Activated naive CD4-positive, alpha-beta T cell treated with Interleukin-2 at 50 U/mL for 16 hours (primary cell): ENCODE measurements at places on chromosomes 12 and 14.

DNA sequence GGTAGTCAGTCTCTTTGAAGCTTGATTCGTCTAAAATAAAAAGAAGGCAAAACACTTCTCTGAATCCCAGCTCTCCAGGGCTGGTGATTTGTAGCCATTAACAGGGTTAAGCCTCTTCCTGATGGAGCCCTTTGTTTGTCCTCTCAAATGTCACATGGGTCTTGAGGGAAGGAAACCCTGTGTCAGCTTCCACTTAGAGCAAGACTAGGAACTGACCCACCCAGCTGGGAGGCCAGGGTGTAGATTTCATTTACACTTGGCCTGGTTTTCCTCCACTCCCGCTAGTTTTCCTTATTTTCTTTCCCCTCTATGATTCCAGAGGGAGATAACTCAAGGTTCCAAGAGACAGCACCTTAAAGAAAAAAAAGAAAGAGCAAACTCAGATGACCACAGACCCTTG is 230.5 kb upstream of the EGLN3 start:
- no peak for DNase-seq

DNA sequence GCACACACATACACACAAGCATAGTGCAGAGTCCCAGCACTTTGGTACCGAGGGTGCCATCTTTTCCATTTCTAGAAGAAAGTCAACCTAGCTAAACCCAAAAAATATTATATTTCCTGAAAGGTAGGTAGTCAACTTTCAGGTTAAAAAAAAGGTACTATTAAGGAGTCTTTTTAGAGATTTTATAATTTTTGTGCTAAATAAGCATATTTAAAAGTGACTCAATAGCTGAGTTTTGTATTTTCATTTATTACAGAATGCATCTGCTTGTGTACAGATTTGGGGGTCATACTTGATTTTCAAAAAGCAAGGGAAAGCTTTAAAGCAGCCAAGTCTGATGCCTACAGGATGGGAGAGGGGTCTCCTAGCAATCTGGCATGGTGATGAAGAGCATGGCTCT is 34.6 kb downstream of the DCAF5 start:
- DNase-seq: no peak

GRCh38 chr12:129404556-129404955 is 499.3 kb downstream of the TMEM132D start:
- DNase-seq: no peak

DNA sequence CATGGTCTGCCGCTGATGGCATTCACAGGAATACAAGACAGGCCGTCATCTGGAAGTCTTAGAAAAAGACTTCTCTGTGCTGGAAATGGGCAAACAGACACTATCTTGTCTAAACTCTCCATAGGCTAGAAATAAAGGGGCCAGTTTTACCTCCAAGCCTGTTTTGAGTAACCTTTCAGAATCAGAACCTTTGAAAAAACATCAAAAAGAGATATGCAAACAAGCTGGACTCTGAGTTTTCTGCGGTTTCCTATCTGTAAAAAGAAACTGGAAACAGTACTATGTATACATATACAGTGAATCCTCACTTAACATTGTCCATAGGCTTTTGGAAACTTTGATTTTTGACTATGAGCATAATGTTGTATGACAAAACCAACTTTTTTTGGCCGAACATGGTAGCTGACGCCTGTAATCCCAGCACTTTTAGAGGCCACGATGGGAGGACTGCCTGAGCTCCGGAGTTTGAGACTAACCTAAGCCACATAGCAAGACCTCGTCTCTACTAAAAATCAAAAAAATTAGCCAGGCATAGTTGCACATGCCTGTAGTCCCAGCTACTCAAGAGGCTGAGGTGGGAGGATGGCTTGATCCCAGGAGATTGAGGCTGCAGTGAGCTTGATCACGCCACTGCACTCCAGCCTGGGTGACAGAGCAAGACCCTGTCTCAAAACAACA is 92.9 kb upstream of the MAX start:
- no peak for DNase-seq

DNA sequence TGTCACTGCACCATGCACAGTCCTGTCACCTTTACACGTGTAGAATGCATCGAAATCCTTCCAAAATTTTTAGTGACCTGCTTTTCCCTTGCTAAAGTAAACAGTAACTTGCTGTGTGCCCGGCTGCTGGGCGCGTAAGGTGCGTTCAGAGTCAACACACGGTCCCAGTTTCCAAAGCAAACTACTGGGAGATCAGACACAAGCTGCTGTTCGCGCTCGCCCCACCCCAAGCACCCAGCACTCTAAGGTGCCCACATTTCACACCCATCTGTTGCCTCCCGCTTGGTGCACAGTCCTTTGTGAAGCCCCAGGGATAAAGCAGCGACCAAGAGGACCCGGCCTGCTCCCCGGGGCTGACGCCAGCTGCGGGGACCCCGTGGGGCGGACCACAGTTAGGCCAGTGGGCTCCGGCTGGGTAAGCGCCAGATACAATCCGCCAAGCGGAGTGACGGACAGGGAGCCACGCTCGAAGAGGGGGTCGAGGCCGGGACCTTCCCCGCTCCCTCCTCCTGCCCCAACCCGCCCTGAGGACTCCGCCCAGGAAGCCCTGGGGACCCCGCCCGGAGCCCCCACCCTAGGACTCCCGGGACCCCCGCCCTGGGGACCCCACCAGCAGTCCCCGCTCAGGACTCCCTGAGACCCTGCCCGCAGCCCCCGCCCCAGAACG is 633 bp downstream of the STX2 start:
- peak; percentile 24 for DNase-seq

GRCh38 chr12:58608711-58609110 is 311.6 kb downstream of the LRIG3 start:
- DNase-seq: no peak

- no peak for DNase-seq
Measured at GRCh38 chr12:1607940-1608712, 13.7 kb upstream of the FBXL14 start.

DNA sequence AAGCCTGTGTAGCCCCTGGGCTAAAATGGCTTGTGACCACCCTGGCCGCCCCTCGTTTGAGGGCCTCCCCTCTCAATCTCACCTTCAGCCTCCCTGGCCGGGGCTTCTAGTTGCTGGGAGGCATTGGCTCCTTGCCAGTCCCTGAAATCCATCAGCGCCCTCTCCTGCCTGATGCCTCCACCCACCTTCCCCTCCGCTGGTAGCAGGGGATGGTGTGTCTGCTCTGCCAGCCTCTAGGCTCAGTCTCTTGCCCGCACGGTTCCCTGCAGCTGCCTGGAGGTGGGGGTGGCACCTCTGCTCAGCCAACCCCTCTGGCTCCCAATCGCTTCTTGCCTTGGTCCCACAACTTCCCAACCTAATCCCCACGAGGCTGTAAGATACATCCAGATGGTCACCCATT is 167.9 kb downstream of the PHETA1 start:
- DNase-seq: no peak

DNA sequence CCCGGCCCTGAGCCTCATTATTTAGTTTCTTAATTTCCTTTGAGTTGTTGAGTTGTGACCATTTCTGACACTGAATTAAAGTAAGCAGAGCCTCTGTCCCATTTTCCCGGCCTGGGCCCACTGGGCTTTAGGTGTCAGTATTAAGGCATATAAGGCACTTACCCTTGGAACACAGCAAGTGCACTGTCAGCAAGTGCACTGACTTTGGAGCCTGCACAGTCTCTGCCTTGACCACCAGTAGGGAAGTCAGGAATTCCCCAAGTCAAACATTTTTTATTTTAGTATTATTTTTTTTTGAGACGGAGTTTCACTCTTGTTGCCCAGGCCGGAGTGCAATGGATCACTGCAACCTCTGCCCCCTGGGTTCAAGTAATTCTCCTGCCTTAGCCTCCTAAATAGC is 56.6 kb downstream of the MAX start:
- no peak for DNase-seq

DNA sequence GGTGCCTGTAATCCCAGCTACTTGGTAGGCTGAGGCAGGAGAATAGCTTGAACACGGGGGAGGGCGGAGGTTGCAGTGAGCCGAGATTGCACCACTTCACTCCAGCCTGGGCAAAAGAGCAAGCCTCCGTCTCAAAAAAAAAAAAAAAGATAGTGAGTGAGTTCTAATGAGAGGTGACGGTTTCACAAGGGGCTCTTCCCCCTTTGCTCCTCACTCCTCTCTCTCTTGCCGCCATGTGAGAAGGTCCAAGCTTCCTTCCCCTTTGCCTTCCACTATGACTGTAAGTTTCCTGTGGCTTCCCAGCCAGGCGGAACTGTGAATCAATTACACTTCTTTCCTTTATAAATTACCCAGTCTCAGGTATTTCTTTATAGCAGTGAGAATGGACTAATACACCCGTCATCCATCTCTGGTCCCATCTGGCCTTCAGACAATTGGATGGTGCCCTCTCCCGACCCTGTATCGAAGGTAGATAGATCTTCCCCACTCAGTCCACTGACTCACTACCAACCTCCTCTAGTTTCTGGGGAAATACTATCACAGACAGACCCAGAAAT is 27.0 kb upstream of the RCOR1 start:
- no peak for DNase-seq

DNA sequence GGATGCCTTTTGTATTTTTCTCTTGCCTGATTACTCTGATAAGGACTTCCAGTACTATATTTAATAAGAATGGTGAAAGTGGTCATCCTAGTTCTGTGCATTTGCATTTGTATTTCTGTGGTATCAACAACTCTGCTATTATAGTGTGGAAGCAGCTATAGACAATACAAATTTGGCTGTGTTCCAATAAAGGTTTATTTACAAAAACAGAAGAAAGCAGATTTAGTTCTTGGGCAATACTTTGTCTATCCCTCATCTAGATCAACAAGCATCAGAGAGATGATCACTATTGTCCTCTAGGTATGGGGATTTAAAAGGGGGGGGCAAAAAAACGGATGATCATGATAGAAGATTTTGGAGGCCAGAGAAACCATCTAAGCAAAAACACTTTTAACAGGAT is 19.1 kb upstream of the BTG1 start:
- no peak for DNase-seq

DNA sequence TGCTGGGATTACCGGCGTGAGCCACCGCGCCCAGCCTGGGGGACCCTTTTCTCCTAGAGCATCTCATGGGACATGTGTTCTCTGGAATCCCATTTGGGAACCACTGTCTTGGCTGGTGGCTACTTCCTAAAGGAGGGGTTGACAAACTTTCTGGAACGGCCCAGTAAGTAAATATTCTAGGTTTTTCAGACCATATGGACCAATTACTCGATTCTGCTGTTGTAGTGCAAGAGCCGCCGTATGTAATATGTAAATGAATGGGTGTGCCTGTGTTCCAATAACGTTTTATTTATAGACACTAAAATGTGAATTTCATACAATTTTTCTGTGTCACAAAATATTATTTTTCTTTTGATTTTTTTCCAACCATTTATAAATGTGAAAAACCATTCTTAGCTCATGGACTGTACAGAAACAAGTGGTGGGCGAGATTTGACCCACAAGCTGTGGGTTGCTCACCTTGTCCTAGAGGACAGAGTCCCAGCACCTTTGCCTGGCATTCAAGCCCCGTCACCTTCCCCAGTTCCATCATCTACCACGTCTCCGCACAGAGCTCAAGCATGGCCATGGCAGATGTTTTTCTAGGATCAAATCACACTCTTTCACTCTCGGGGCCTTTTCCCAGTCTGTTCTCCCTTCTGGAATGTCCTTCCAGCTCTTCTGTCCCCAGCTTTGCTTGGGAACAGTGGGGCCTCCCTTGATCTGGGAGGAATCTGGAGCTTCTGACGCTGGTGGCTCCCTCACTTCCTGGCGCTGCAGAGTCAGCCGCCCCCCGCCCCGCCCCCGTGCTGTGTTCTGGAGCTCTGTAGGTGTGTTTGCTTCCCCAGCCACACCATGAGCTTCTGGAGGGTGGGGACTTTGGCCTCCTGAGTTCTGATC is 17.9 kb upstream of the RCOR1 start:
- DNase-seq: no peak

DNA sequence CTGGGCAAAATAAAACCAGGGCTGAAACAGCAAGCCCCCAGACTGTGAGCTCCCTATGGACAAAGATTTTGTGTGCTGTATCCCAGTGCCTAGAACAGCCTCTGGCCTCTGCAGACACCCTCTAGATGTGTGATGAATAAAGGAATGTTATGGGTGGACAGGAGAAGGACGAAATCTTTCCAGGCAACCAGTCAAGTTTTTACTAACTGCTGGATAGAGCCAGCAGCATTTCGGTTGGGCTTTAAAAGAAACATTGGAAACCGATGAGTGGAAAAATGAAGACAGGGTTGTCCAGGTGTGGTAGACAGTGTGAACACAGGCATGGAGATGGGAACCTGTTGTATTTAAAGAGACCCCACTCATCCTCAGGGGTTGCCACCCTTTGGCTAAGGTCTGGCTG is 4.0 kb downstream of the CHGA start:
- DNase-seq: no peak

DNA sequence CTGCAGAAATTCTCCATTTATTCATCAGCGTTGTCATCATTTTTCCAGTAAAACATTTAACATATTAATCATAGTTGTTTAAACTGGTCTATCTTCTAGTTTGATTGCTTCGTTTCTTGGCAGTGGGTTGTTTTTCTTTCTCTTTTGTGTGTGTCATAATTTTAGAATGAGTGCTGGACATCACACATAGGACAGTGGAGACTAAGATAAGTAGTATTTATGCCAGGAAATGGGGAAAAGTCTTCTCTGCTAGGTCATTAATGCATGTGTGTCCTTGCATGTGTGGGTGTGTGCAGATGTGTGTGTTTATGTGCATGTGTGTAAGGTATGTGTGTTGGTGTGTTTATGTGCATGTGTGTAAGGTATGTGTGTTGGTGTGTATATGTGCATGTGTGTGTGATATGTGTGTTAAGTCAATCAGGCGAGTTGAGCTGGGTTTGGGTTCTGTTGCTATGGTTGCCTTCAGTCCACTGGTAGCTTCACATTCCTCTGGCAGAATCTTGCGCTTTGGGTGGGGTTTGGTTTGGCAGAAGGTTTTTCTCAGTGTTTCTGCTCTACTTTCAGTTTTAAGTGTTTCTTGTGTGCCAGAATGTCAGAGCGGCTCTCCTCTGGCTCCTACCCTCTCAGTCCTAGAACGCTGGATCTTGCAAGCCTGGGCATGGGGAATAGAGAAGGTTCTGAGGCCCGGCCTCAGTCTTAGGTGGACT is 7.8 kb upstream of the ADGRD1 start:
- DNase-seq: no peak

DNA sequence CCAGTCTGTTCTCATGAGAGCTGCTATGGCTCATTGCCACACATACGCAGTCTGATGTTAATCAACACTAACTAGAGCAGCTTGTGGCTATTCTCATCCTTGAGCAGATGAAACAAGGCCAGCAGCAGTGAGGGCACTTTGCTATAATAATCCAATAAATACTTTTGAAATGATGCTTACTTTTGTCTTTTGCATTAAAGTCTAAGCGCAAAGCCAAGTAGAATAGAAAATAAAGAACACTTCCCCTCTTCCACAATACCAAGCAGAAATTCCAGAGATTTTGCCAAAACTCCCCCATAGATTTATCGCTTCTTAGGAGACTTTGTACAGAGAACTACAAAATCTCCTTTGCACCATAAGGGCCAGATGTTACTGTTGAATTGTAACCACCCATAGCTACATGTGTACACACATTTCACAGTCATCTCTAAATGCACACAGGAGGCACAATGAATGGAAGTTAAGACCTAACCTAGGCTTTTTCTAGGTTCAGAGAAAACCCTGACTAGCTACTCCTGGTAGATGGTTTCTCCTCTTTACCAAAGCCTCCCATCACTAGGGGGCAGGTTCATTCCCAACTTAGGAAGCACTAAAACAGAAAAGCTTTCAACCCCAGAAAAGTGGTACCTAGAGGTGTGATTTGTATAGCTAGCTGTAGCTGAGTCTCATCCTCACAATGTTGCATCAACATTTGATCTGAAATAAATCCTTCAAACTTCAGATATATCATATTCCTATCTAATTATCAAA is 119.3 kb downstream of the HMGA2 start:
- DNase-seq: no peak
